ENCODE measurements at places on chromosomes 3 and 15.
A peak's percentile ranks its signal among the peaks of the same experiment; 100 is the strongest.

GRCh38 chr3:112365636-112366035 lies 32.7 kb downstream of the CD200 start:
- H3K27ac ChIP-seq, result no peak overlapping the region
- H3K27me3 ChIP-seq, result no peaks in the 10 kb centered on the region
- no peaks in the 10 kb centered on the region for H3K4me1 ChIP-seq
- H3K4me3 ChIP-seq, result no peak overlapping the region
- H3K36me3 ChIP-seq, result peaks cover 6% of the 10 kb centered on the region

- H3K4me3 ChIP-seq, result no peak overlapping the region
- H3K27me3 ChIP-seq, result no peaks in the 10 kb centered on the region
- no peak overlapping the region for H3K27ac ChIP-seq
- no peak for DNase-seq
- H3K36me3 ChIP-seq, result peaks cover 78% of the 10 kb centered on the region
- H3K4me1 ChIP-seq, result peaks cover 14% of the 10 kb centered on the region
These were observed 23.1 kb downstream of the DCUN1D1 start for GRCh38 chr3:182957226-182957625.

GRCh38 chr3:147614210-147614609 lies 205.0 kb downstream of the ZIC1 start:
- peaks cover 10% of the 10 kb centered on the region for H3K4me1 ChIP-seq
- no peaks in the 10 kb centered on the region for H3K36me3 ChIP-seq
- no peak overlapping the region for H3K27ac ChIP-seq
- no peak overlapping the region for H3K4me3 ChIP-seq
- H3K27me3 ChIP-seq, result no peaks in the 10 kb centered on the region

DNA sequence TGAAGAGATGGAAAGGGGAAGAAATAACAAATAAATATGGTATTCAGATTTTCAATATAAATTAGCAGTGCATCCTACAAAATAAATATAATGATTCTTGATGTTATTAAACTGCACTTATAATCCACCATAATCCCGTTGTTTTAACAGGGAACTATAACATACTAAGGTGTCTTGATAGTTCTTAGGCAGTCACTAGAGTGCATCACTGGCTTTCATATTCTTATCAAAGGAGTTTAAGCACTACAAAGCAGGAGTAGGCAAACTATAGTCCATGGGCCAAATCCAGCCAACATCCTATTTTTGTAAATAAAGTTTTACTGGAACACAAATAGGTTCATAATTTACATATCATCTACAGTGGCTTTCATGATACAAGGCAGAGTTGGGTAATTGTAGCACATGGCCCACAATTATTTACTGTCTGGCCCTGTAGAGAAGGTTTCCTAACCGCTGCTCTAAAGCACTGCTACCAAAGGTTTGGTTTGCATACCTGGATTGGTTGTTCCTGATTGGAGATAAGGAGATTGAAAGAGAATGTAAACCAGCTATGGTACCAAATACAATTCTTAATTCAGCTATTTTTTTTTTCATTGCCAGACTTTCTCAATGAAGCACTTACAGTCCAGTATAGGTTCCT lies 104.3 kb downstream of the ZNF280D start:
- no peaks in the 10 kb centered on the region for H3K4me1 ChIP-seq
- DNase-seq, result no peak
- H3K27me3 ChIP-seq, result no peaks in the 10 kb centered on the region
- no peak overlapping the region for H3K27ac ChIP-seq

GRCh38 chr15:76346669-76347481 lies 10.3 kb downstream of the ISL2 start:
- peaks cover 8% of the 10 kb centered on the region for H3K4me1 ChIP-seq
- DNase-seq, result no peak
- H3K27me3 ChIP-seq, result peaks cover 53% of the 10 kb centered on the region
- H3K4me3 ChIP-seq, result peak overlapping the region; percentile 33

DNA sequence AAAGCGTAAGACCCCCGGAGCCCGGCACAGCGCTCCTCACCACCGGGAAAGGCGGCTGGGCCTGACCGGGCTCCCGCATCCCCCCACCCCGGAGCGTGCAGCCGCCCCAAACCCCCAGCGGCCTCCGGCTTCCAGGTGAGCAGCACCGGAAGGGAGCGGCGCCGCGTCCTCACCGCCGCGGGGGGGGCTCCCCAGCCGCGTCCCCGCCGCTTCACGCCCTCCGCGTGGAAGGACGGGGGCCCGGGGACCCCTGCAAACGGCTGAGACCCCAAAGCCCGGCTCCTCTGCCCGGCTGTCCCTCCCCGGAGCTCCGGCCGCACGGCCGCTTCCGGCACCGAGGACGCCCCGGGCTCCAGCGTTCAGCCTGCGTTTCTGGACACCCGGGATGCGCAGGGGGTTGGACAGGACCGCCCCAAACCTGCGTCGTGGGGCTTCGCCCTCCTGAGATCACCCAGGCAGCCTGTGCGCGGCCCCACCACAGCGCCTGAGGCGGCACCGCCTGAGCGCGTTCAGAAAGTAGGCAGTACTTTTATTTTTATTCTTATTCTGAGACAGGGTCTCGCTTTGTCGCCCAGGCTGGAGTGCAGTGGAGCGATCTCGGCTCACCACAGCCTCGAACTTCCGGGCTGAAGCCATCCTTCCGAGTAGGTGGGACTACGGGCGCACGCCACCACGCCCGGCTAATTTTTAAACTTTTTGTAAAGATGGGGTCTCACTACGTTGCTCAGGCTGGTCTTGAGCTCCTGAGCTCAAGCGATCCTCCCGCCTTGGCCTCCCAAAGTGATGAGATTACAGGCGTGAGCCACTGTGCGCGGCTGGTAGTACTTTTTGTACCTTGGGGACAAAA lies 51.6 kb upstream of the BLM start:
- DNase-seq, result no peak
- H3K27me3 ChIP-seq, result no peaks in the 10 kb centered on the region
- no peak overlapping the region for H3K27ac ChIP-seq
- no peaks in the 10 kb centered on the region for H3K36me3 ChIP-seq
- H3K4me3 ChIP-seq, result no peak overlapping the region
- peaks cover 2% of the 10 kb centered on the region for H3K4me1 ChIP-seq

- no peaks in the 10 kb centered on the region for H3K4me1 ChIP-seq
- H3K36me3 ChIP-seq, result no peaks in the 10 kb centered on the region
- no peak for DNase-seq
- H3K4me3 ChIP-seq, result no peak overlapping the region
- no peak overlapping the region for H3K27ac ChIP-seq
- H3K27me3 ChIP-seq, result no peaks in the 10 kb centered on the region
These were observed 10.4 kb upstream of the ARIH1 start for GRCh38 chr15:72463702-72464101.

GRCh38 chr3:71185733-71186455 lies 397.6 kb downstream of the FOXP1 start:
- no peak overlapping the region for H3K27ac ChIP-seq
- no peaks in the 10 kb centered on the region for H3K36me3 ChIP-seq
- H3K4me3 ChIP-seq, result no peak overlapping the region
- no peaks in the 10 kb centered on the region for H3K27me3 ChIP-seq
- DNase-seq, result no peak

GRCh38 chr3:77392181-77392580 lies 352.3 kb downstream of the ROBO2 start:
- no peaks in the 10 kb centered on the region for H3K4me1 ChIP-seq
- DNase-seq, result peak; percentile 9
- H3K27ac ChIP-seq, result no peak overlapping the region
- no peak overlapping the region for H3K4me3 ChIP-seq
- H3K27me3 ChIP-seq, result no peaks in the 10 kb centered on the region

DNA sequence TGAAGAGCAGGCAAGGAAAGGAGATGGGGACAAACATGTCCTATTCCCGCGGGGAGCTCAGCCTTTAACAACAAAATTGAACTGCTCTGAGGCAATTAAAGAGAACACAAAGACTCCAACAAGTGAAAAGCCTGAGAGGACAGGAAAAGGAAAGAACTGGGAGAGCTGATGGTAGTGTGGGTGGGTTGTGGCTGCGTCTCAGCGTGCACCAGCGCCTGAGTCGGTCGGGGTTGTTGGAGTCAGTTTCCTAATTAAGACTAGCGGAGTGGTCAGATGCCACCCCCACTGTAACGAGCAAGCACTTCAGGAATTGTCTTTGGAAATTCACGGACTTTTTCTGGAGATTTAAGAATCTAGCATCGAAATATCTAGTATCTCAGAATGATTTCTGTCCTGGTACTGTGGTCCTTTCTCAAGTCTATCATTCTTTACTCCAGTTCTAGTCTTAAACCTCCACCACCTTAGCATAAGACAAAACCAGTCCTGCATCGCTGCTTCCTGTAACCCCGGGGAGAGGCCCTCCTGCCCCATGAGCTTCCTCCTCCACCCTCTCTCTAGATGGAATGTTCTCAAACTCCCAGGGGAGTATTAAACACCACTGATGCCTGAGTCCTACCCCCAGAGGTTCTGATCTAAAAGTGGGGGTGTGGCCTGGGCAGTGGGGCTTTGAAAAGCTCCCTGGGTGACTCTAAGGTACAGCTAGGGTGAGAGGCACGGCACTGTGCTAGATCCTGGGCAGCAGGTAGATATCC lies 104.0 kb downstream of the CYP19A1 start:
- no peaks in the 10 kb centered on the region for H3K27me3 ChIP-seq
- H3K27ac ChIP-seq, result peak overlapping the region; percentile 45
- peaks cover 8% of the 10 kb centered on the region for H3K4me1 ChIP-seq
- no peaks in the 10 kb centered on the region for H3K36me3 ChIP-seq

DNA sequence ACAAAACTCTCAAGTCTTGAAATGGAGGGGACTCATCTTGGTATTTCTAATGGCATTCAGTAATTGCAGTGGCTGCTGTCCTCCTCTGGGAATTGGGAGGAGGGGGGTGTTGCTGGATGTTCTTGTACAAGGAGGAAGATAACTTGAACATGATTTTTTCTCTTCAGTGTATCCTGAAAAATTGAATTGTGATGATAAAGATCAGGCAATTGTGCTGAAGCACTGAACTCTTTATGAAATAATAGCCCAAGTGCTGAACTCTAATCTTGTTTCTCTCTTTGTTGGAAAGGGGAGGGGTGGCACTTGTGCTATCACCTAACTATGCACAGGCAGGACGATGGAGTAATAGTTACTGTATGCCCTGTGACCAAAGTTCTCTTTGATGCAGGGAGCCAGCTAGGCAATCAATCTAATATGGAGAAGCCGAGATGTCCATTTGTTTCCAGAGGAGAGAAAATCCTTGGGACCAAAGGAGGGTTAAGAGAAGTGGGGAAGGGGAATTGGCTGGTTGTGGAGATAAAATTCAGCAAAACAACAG lies 68.1 kb upstream of the ATP2C1 start:
- no peaks in the 10 kb centered on the region for H3K4me1 ChIP-seq
- no peak overlapping the region for H3K4me3 ChIP-seq
- no peak overlapping the region for H3K27ac ChIP-seq
- H3K36me3 ChIP-seq, result no peaks in the 10 kb centered on the region

DNA sequence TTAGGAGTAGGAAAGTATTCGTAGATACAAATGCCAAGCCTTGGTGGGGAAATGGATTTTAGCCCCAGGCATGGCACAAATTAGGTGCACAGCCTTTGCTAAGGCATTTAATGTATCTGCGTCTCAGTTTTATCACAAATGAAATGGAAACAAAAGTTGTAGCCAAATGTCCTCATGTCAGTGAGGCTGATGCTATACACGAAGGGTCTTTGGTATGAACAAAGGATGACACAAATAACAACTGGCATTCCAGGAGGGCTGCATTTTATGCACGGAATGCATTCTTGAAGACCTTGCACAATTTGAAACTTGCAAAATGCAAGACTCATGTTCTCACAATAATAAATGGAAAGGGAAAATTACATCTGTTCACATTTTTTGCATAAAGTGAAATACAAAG lies 181.9 kb downstream of the SV2B start:
- no peaks in the 10 kb centered on the region for H3K36me3 ChIP-seq
- DNase-seq, result no peak
- no peak overlapping the region for H3K27ac ChIP-seq
- no peak overlapping the region for H3K4me3 ChIP-seq
- no peaks in the 10 kb centered on the region for H3K4me1 ChIP-seq
- H3K27me3 ChIP-seq, result no peaks in the 10 kb centered on the region

GRCh38 chr15:39270934-39271333 lies 309.9 kb upstream of the THBS1 start:
- no peaks in the 10 kb centered on the region for H3K27me3 ChIP-seq
- H3K4me1 ChIP-seq, result peaks cover 3% of the 10 kb centered on the region
- no peaks in the 10 kb centered on the region for H3K36me3 ChIP-seq
- no peak overlapping the region for H3K4me3 ChIP-seq

DNA sequence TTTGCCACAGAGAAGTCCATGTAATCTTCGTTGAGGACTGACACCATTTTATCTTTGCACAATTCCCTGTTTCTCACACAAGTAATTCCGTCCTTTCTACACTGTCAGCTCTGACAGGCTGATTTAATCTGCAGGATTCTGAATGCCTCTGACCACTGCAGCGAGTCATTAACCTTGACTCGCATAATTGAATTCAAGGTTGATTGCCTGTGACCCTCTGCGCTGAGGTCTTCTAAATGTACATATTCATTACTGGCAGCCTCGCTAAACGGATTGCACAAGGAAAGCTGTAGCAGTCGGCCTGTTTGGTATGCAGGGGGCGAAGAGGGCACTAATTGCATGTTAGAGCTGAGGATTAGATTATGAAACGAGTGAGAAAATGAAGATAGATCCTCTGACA lies 147.8 kb downstream of the SHOX2 start:
- no peak overlapping the region for H3K4me3 ChIP-seq
- H3K27ac ChIP-seq, result no peak overlapping the region
- no peaks in the 10 kb centered on the region for H3K36me3 ChIP-seq
- H3K4me1 ChIP-seq, result no peaks in the 10 kb centered on the region

DNA sequence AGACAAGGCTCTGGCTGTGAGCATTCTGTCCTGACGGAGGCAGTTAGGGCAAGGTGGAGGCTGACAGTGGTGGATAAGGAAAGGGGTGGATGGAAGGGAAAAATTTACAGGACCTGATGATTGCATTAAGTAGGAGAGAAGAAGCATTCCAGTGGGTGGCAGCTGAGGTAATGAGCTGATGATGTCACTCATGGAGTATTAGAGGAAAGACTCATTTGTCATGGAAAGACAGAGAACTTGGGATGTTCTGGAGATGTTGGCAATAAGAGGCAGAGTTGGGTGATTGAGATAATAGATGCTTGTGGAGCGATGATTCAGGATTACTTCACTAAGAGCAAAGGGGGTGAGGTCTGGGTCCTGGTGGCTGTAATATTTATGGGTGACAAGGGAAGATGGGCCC lies 63.6 kb upstream of the SCN5A start:
- DNase-seq, result no peak
- H3K36me3 ChIP-seq, result no peaks in the 10 kb centered on the region
- no peak overlapping the region for H3K4me3 ChIP-seq
- no peak overlapping the region for H3K27ac ChIP-seq
- no peaks in the 10 kb centered on the region for H3K4me1 ChIP-seq
- H3K27me3 ChIP-seq, result no peaks in the 10 kb centered on the region

DNA sequence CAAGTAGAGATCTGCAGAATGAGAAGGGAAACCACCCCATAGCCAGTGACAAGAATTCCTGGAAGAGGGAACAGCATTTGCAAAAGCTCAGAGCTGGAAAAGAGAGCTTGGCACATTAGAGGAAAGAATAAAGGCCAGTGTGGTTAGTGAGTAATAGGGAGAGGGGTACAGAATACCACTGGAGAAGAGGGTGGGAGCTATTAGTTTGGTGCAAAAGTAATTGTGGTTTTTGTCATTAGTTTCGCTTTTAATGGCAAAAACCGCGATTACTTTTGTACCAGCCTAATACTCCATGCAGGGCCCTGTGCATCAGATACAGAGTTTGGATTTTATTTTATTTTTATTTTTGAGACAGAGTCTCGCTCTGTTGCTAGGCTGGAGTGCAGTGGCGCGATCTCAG lies 9.8 kb downstream of the SLC24A1 start:
- H3K4me3 ChIP-seq, result no peak overlapping the region
- H3K36me3 ChIP-seq, result no peaks in the 10 kb centered on the region
- no peak overlapping the region for H3K27ac ChIP-seq
- no peak for DNase-seq
- peaks cover 1% of the 10 kb centered on the region for H3K4me1 ChIP-seq
- no peaks in the 10 kb centered on the region for H3K27me3 ChIP-seq
